ENCODE measurements at places on chromosomes 12 and 14. TPM values are rescaled to one million over a fixed set of nuclear protein-coding genes. Genes with fewer than 3 reads are reported as not detected.

KRT78 gene
- not detected for polyA plus RNA-seq

DNA sequence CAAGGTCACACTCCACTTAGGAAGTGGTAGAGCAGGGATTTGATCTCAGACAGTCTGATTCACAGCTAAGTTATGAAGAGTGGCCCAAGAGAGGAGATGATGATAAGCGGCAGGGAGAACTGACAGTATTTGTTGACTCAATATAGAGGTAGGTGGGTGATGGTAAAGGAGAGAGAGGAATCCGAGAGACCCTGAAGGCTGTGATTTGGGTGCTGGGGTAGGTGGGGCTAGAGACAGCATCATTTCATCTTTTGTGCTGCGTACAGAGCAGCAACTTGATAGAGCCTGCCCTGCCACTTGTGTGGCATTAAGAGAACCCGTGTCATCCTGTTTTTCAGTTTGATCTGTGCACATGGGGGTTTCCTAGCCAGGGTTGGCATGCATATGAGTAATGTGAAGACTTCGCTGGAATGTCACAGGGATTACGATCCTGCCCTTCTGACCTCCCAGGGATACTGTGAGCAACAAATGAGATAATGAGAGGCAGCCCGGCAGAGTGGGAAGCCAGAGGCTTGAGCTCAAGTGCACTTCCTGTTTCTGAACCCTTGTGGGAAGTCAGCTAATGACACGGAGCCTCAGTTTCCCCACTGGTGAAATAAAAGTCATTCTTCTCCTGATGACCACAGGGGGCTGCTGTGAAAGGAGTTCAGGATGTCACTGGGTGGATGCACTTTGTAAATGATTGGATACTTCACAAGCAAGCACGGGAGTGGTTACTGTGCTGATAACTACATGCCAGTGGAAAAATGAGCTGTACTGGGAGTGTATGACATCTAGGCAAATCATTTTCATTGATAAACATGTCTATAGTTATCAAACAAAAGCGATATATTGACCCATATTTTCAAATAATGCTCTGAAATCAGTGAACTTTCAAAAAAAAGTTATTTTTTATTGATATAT, 59.5 kb upstream of the IGF1 start:
- DNase-seq, result no peak

DNA sequence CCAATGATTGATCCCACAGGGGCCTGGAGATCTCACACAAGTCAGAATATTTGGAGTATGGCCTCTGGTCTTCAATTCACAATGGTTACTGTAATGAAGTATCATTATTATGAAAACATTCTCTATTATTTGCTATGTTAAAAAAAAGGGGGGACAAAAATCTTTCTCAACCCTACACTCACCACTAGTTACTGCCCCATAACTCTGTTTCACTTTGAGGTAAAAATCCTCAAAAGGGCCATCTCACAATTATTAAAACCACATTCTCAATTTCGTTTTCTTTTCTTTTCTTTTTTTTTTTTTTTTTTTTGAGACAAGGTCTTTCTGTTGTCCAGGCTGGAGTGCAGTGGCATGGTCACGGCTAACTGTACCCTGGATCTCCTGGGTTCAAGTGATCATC, 59.6 kb upstream of the KCNC2 start:
- no peak for DNase-seq

DNA sequence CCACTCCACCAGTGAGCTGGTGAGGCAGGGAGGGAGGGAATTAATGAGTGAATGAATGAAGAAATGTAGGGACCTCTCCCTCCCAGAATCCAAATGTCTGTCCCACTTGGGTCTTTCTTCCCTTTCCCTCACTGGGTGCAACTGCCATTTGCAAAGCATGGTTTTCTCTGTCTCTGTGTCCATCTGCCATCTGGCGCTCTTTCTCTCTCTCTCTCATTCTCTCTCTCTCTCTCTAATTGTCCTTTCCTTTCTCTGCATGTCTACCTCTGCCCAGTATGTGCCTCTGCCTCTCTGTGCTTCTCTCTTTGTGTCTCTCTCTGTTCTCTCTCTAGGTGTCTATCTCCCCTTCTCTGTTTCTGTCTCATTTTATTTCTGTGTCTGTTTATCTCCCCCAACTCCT, 102.7 kb downstream of the CMKLR1 start:
- no peak for DNase-seq
